ENCODE measurements at places on chromosomes 6 and 20.

DNA sequence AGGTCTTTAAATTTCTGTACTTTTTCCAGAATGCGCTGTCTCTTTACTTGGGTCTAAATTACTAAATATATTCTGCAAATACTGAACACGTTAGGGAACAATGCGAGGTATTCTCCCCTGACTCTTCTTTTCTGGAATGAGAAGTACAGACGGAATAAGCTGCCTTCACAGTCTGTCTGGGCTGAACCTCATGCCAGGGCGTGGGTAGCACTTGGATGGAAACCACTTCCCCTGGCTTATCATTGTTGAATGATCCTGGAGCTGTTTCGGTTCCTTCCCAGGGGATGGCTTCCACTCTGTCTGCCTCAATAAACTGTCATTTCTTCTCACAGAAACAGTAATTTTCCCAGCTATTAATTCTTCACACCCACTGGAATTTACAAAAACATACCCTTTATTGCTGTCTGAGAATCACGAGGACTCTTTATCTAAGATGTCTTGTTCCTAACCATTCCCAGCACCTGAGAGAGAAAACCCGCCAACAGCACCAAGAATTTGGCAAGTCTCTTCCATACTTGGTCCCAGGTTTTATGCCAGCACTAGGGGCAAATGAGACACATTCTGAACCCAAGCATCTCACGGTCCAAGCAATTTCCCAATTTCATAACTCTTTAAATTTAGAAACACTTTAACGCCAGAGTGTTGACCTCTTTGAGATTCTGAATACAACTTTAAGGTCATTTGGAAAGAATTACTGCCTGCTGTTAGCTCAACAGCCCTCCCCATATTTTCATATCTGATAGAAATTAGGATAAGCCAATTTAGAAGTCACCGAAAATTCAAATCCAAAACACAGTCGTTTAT is 43.2 kb upstream of the ADGRF5 start:
- DNase-seq, result no peak

DNA sequence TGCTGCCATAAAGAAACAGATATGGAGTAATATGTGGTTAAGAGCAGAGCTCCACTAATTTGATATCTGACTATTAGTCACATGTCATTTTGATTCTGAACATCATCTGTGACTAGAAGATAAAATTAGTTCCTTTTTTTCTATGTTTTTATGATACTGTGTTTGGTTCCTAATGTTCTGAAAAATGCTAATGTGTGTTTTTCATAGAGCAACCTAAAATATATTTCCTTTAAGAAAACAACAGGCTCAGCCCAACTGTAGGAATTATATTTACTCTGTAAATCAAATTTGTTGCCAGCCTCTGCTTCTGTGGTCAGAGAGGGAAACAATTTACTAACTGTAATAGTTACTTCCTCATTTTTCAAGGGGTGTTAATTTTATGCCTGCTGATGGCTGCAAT is 33.3 kb upstream of the TXLNB start:
- no peak for DNase-seq

DNA sequence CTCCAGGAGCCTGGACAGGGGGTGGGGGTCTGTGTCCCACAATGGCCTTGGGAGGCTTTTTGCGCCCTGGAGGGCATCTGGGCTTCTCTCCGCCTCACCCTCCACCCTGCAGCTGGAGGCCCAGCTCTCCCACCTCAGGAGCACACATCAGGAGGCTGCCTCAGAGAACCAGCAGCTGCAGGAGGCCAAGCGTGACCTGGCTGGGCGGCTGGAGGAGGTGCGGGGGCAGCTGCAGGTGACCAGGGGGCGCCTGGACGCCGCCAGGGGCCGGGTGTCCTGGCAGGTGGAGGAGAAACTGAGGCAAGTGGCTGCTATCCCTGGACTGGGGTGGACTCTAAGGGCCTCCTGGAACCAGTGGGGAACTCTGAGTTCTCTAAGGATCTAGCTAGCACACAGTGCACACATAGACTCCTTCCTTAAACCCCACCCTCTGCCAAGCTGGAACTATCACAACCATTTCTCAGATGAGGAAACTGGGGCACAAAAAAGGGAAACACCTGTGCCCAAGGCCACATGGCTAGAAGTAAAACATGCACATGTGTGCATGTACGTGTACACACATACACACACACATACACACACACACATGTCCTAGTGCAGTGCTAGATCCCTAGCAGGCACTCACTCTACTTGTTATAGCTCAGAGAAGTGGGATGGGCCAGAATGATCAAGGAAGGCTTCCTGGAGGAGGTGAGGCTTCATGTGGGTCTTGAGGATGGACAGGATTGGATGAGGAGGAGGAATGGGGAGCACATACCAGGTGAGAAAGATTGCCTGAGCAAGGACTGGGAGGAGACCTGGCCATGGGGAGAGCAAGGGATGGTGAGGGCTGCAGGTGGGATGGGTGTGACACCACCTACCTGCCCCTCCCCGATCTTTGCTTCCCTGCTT is 22.9 kb downstream of the RAB44 start:
- DNase-seq, result no peak

DNA sequence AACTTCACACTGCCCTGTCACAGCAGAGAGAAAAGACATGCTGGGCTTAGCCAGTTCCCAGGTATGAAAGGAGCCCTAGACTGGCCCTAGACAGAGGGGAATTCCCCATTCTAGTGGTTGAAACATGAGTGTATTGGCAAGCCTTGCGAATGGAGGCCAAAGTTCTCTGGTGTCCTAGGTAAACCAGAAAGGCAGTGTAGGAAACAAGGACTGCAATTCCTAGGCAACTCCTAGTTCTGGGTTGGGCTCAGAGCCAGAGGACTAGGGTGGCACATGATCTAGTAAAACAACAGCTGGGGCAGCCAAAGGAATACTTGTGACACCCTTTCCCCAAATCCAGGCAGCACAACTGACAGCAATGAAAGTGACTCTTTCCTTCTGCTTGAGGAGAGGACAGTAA is 265.0 kb upstream of the EPHA7 start:
- DNase-seq, result no peak

DNA sequence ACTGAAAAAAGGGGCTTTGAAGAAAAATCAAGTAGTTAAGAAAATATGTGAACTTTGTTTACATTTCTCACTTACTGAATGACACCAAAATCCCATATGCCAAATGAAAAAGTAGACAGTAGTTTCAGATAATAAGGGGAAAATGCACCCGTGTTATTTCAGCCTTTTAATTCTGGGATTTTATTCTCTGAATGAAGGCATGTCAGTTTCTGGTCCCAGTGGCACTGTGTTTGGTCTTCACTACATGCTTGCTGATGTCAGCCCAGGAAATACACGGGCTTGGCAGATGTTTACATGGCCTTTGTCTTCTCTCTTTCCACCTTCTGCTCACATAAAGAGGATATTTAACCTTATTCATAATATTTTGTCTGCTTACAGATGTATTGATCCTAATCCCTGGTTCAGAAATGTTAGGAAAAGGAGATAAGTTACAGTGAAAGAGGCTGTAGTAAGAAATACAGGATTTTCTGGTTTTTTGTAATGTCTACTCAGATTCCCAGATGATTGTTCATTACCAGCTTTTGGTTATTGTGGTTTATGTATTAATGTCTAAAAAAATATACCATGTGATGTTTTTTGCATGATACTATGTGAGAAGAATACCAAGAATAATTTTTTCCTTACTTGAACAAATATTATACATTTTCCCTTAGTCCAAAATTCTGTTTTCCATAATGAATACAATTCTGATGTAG is 27.7 kb downstream of the DSE start:
- DNase-seq, result no peak

GRCh38 chr20:49388744-49389143 is 93.7 kb downstream of the KCNB1 start:
- no peak for DNase-seq

DNA sequence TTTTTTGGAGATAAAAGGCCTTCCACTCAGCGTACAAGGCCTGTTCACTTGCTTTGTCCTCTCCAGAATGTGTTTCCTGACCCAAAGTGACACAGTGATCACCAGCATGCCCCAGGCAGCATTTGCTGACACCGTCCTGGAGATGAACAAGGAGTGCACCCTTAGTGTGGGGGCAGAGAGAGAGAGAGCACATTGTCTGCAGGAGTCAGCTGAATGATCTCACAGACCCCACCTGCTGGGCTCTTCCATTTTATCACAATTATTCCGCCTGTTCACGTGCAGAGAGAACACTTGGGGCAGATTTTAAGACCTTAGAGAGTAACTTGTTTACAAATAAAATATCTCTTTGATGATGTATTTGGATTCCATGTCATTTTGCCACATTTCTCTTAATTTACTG is 22.4 kb upstream of the MAS1L start:
- no peak for DNase-seq

- DNase-seq, result no peak
These were observed 53.7 kb downstream of the PPP1R16B start for GRCh38 chr20:38859070-38859690.
